ENCODE measurements at places on chromosomes 11 and 22.
A peak's percentile ranks its signal among the peaks of the same experiment; 100 is the strongest.

DNA sequence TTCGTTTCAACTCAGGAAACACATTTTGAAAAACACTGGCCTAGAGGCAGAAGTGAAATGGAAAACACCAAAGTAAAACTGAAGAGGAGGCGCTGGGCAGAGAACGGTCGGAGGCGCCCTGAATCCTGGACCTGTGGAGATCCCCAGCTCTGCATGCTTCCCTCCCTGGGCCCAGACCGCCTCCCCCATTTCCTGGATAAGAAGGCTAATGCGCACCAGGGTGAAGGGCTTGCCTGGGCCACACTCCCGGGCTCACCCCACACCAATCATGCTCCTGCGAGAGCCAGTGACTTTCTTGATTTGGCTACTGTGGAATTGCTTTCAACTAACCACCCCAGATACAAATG is 167.1 kb downstream of the CRYBB2 start:
- no peak for DNase-seq

GRCh38 chr11:7208391-7208790 is 43.3 kb upstream of the SYT9 start:
- no peak for DNase-seq

- DNase-seq: no peak
These were observed 2.2 kb downstream of the CRACR2B start for GRCh38 chr11:829847-830294.

- DNase-seq: no peak
These were observed 18.9 kb upstream of the GAL start for GRCh38 chr11:68665436-68665835.

DNA sequence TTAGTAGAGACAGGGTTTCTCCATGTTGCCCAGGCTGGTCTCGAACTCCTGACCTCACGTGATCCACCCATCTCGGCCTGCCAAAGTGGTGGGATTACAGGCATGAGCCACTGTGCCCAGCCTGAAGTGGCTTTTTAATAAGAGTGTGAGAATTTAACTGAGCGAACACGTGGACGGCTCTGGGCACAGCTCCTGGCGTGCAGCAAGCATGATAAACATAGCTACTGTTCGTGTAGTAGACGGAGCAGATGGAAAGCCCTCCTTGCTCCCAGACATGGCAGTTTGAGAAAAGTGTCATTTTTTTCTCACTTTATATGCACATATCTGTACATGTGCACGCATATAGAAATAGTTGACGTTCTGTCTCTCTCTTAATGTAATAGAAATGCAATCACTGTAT is 7.0 kb downstream of the EMID1 start:
- DNase-seq: no peak

GRCh38 chr11:88051396-88051795 is 123.8 kb downstream of the RAB38 start:
- no peak for DNase-seq

GRCh38 chr22:21873619-21874018 is 6.2 kb upstream of the MAPK1 start:
- DNase-seq: no peak

- peak; percentile 75 for DNase-seq
These were observed 17.1 kb downstream of the MAFF start for GRCh38 chr22:38218661-38219622.

- DNase-seq: no peak
These were observed 132.7 kb downstream of the CASP12 start for GRCh38 chr11:104765401-104766095.

GRCh38 chr11:68900835-68901381 is 2.7 kb downstream of the MRPL21 start:
- DNase-seq: no peak

- no peak for DNase-seq
These were observed 12.6 kb upstream of the EIF3M start for GRCh38 chr11:32571039-32571438.

DNA sequence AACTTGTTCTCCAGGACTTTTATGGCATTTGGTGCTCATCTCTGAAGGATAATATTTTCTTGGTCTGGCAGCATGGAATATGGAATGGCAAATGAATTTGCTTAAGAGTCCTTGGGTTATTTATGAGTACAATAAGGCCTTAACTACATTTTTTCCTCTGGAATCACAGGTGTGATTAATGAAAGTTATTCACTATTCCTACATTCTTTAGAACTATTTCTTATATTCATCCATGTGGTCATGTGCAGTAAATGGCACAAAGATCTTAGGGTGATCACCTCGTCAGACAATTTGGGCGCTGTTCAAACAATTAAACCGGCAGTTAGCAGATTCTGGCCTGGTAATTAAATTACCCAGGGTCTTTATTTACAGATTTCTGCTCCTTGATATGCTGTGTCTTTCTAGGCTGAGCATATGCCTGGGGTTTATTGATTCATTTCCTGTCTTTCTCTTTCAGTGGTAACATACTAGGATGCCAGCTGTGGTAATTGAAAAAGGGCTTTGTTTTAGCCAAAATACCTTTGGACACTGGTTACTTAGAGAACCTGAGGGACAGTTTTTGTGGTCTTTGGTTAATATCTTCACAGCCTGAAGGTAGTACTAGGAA is 31.6 kb downstream of the SIK2 start:
- DNase-seq: no peak

- no peak for DNase-seq
These were observed 114.7 kb downstream of the SGSM3 start for GRCh38 chr22:40484906-40485669.

DNA sequence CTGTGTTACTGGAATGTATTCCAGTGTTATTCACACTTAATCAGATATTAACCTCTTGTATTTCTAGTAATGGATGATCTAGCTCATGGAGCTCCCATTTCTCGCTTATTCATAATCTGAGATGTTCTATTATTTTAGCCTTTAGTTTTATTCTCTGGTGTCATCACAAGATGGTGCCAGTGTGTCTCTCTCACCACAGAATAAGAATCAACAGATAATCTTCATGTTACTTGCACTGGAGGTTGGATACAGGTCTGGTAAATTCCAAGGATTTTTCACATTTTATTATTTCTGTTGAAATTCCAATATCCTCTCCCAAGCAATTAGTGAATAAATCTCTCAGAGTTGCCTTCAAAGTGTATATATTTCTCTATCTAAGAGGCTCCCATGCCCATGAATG is 74.6 kb downstream of the CASP12 start:
- no peak for DNase-seq

DNA sequence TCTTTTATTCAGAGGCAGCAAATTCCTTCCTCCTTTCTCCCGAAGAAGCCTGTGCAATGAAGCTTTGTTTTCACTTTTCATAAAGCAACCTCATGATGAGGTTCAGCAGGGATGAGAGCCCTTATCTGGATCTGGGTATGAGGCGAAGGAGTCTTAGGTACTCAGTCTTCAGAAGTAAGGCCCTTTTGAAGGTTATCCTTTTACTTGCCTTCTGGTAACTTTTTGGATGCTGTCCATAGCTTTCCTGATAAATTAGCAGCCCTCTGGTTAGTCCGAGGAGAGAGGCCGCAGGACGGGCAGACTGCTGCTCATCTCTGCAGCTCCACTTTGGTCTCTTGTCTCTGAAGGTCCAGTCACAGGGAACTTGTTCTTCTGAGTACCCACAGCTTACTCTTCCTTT is 1.1 kb downstream of the TRIM22 start:
- no peak for DNase-seq

GRCh38 chr11:112159098-112160065 is 4.5 kb downstream of the IL18 start:
- no peak for DNase-seq

All from H54 (cell line).